ENCODE measurements at places on chromosomes 5 and 9.

DNA sequence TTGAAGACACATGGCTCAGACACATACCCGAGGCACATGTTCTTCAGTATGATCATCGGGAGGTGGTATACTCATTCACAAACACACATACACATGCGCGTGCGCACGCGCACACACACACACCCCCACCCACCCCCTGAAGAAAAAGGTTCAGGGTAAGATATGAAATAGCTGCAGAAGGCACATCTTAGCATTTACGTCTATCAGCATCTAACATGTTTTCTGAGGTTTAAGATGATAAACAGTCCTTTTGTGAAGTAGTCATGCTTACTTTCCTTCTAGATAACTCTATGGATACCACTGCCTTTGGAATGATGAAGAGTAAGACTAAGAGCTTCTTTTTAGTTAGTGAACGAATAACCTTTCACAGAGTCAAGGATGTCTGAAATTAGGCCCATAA, 105.1 kb upstream of the GNA14 start:
- no peak for DNase-seq

- no peak for DNase-seq
These were observed 13.5 kb upstream of the GRM6 start for GRCh38 chr5:179008667-179009066.

DNA sequence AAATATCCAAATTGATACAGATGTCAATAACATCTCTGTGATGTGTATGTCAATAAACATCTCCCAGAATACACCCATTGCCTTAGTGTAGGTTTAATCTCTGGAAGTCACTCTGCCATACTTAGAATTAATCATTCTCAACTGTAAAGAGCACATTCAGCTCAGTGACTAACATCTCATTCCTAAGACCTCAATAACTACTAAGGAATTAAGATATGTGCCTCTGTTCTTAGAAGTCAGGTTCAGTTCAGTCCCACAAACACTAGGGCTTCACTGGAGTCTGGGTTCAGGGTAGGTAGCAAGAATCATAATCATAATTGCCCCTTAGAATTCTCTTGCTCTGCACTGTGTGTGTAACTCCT, 31.7 kb downstream of the UGCG start:
- DNase-seq, result no peak

GRCh38 chr9:131923766-131924165, 155.9 kb downstream of the MED27 start:
- DNase-seq, result no peak

DNA sequence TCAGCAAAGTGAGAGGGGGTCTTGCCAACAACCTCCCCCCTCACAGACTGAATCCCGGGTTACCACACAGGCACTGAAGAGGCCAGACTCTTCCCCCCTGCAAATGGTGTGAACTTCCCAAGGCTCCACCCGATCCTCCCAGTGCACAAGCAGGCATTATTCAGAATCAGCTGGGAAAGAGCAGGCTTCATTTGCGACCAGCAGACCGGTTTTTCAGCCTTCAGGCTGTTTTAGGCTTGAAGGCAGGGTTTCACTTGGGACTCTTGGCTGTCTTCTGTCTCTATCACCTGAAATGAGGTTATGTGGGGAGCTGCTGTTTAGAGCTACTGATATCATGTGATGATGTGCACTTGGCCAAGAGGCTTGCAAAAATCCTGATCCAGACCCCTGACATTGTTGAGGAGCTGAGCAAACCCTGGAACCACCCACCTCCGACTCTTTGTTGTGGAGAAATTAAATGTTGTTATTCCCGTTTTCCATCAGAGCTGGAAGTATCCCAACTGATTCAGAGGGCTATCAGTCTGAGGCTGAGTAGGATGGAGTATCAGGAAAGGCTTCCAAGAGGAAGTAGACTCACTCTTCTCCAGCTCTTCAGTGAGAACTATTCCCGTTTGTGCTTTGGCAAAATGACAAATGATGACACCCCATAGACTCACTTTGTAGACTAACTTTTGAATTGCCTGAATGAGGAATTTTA, 63.3 kb upstream of the ZFR start:
- DNase-seq, result no peak

DNA sequence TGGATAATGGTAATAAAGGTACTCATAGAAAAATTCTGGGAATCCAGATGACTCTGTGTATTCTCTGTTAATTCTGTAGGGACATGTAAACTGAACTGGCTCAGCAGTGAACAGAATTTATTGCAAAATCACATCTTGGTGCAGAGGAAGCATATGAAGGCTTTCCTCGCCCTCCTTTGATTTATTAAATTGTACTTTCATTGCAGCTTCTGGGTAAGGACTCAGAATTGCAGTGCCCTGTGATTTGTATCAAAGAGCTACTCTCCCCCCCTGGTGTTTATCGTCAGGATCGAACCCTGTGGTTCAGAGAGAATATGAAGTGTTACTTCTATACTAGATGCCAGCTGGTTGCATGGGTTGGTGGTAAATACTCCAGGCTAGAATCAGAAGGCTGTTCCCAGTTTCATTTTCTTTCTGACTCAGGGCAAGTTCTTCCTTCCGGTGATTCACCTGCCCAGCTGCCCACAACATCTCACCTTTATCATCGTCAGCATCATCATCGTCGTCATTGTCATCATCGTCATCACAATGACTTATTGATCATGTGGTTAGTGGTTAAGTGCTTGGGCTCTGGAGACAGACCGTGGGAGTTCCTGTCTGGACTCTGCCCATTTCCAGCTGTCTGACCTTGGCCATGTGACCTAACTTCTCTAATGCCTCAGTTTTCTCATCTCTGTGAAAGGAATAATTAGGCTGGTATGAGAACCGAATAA, 238.8 kb downstream of the ARHGAP26 start:
- DNase-seq, result no peak

GRCh38 chr9:72557549-72557948, 36.1 kb downstream of the TMC1 start:
- DNase-seq, result no peak

GRCh38 chr5:92749943-92750342, 831.1 kb downstream of the NR2F1-AS1 start:
- no peak for DNase-seq

- no peak for DNase-seq
These were observed 678 bp downstream of the GBA2 start for GRCh38 chr9:35748242-35748857.

GRCh38 chr5:130502702-130503101, 598.4 kb downstream of the CHSY3 start:
- no peak for DNase-seq

DNA sequence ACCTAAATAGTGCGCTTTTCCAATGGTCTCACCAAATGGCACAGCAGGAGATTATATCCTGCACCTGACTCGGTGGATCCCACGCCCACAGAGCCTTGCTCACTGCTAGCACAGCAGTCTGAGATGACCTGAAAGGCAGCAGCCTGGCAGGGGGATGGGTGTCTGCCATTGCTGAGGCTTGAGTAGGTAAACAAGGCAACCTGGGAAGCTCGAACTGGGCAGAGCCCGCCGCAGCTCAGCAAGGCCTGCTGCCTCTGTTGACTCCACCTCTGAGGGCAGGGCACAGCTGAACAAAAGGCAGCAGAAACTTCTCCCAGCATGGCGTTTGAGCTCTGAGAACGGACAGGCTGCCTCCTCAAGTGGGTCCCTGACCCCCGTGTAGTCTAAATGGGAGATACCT, 18.1 kb upstream of the ABLIM3 start:
- no peak for DNase-seq

DNA sequence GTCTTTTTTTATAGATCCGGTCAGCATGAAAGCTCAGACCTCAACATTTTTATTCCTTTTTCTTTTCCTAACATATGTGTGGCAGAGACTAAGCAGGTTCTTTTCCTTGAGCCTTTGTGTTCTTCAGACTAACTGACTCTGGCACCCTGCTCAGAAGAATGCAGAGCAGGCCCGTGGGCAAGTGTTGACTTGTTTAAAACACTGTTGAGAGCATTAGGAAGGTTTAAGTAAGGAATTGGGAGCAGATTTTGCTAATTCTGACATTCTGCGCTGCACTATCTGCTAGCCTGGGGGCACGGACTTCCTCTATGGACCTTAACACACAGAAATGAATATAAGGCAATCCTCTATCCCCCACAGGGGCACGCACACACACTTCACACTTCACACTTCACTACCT, 182.5 kb upstream of the PIK3R1 start:
- DNase-seq, result peak; percentile 46

- DNase-seq, result no peak
These were observed 64.6 kb upstream of the SYNPO start for GRCh38 chr5:150575745-150576448.

DNA sequence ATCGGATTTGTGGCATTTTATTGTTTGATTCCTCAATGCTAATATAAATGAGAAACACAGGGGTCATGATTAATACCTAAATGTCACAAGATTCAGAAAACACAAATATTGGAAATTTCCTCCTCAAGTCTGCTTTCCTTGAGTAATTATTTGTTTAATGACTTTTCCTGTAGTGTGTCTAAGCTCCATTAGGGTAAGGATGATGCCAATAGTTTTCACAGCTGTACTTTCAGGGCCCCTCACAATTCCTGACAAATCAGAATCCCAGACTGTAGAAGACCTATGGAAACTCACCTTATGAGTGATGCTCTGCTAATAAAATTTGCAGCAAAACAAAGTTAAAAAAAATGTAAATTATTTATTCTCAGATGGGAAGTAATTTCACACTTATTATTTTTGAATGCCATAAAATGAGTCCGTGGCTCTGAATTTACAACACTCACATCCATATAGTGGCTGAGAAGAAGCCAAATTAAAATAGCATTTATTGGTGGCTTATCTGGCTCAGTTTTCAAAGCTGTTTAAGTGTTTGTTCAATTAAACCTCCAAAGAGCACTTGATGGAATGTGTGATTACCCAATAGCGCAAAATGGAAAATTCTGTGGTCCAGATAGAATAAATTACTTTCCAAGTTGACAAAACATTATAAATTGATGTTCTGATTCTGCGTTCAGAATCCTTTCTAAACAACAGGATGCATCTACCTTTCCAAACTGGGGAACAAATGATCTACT, 1.6 kb upstream of the SPINK14 start:
- no peak for DNase-seq

DNA sequence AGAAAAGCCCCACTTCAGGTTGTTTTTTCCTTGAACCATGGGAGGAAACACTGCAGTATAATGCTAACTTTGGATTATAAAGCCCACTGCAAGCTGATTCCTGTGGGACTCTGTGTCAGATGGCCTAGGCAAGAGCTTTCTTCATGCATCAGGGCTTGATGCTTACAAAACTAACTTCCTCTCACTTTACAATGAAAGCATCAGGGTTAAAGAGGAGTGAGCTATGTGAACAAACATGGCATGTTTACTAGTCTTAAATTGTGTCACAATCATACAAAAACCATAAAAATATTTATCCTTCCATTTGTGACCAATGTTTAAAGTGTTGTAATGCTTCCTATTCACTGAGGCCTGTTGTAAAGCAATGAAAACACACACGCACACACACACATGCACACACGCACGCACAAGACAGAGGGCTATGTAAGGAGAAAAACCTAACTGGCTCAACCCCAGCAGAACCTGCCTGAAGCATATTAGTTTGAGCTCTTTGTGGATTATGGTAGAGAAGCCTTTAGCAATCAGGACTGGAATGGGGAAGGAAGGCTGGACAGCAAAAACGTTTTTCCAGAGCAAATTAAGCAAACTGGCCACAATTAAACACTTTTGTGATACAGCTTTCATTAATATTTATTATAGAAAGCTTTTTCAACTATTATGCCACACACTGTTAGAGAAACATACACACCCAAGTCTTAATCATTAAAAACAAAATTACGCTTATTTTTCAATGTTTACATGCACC, 122.2 kb downstream of the AUH start:
- DNase-seq, result no peak

- no peak for DNase-seq
These were observed 110.0 kb downstream of the LURAP1L start for GRCh38 chr9:12884736-12885395.

- DNase-seq, result no peak
These were observed 2.2 kb downstream of the PAX5 start for GRCh38 chr9:37031902-37032301.

GRCh38 chr9:137319011-137319738, 17.1 kb upstream of the NRARP start:
- DNase-seq, result peak; percentile 82

GRCh38 chr9:122367774-122368460, 2.9 kb upstream of the PTGS1 start:
- DNase-seq, result no peak

DNA sequence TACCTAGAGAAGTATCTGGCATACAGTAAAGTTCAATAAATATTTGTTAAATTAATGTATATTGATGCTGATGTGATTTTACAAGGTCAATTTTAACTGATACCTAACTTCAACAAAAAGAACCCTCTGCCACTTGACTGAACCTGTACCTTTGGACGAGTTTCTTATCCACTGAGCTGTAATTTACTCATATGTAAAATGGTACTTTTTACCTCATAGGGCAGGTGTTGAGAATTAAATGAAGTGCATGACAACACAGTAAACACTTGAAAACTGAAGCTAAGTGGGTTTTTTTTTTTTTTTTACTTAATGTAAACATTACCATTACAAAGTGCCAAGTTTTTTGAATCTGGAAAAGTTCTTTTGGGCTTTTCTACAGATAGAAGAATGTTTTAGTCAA, 15.4 kb downstream of the NIPSNAP3B start:
- no peak for DNase-seq

DNA sequence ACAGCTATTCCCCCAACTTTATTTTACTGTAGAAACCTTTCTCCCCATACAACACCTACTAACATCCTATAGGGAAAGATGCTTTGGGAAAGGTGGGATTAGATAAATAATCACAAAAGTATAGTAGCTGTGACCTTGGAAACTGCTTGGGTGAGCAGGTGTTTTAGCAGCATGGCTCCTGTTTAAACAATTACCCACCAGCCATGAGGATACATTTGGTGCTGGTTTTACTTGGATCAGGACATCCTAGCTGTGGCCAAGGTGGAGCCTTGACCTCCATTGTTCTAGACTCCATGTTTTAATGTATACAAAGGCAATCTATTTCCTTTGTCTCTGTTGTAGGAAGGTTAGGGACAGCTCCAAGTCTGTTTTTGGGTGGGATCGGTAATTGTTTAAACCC, 56.8 kb upstream of the ALDH1B1 start:
- DNase-seq, result no peak

DNA sequence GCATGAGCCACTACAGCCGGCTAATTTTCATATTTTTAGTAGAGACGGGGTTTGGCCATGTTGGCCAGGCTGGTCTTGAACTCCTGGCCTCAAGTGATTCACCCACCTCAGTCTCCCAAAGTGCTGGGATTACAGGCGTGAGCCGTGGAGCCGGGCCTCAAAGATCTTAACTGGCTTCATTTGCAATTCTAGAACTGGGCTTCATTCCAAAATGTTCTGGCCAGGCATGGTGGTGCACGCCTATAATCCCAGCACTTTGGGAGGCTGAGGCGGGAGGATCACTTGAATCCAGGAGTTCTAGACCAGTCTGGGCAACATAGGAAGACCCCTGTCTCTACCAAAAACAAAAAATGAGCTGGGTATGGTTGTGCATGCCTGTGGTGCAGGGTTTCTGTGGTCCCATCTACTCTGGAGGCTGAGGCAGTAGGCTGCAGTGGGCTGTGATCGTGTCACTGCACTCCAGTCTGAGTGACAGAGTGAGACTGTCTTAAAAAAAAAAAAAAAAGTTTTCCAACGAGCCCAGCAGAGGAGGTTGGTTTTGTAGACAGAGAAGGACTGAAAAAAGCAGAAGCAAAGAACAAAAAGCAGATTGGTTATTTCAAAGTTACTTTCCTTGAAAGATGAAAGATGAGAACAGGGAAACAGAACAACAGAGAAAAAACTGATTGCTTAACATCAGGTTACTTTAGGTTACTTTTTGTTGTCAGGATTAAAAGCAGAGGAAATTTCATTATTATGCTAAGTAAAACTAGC, 78.2 kb downstream of the ANKRD55 start:
- DNase-seq, result no peak

Measured in WERI-Rb-1 (cell line).